ENCODE measurements at places on chromosomes 16 and 17.

GRCh38 chr16:66036184-66036583 is 330.3 kb upstream of the CDH5 start:
- peak; percentile 75 for DNase-seq

DNA sequence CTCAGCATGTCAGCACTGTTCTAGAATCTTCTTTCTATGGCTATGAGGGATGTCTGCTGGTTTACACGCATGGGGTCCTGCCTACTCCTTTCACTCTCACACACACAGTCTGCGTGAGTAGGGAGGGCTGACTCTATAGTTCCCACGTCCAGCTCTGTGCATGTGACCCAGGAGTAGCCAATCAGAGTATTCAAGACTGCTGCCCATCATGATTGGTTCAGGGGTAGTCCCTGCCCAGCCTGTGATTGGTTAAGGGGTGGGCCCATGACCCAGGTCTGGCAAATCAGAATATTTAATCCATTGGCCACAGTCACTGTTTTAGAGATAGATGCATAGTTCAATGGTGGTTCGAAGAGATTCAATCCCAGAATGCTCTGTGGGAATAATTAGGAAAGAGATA is 151.3 kb upstream of the IRX3 start:
- DNase-seq = no peak

GRCh38 chr17:82923366-82924113 is 83.7 kb upstream of the ZNF750 start:
- DNase-seq = no peak

DNA sequence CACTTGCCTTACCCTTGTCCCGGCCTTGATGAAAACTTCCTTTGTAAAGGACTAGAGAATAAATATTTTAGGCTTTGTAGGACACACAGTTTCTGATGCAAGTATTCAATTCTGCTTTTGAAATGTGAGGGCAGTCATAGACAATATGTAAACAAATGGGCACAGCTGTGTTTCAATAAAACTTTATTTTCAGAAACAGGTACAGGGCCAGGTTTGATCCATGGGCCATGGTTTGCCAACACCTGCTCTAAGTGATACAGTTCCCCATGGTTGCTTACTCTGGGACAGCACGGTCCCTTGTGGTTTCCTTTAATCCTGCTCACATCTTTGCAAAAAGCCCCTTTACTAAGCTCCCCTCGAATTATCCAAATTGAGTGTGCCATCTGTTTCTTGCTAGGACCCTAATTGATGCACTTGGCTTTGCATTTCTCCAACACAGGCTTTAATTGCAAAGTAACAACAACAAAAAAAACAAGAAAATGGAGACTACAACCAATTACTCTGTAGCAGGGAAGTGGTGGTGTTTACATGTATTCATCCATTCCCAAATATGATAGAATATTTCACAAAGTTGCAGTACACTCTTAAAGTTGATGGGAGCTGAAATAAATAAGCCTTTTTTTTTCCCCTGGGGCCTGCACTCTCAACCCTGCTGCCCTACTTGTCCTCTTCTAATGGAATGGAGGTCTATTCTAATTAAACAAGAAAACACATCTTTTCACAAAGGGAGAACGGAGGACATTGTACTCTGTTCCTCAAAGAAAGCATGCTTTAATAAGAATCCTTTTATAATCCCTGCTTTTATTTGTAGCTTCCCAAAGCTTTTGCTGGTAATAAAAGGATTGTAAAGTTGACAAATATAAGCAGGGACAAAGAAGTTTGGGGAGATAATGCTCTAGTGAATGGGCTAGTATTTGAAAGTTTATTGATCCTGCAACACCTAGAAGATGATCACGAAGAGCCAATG is 37.7 kb upstream of the TOX3 start:
- DNase-seq = no peak

- no peak for DNase-seq
Observed at GRCh38 chr17:75252039-75252816, 9.2 kb downstream of the GGA3 start.

GRCh38 chr17:43396491-43397060 is 2.2 kb upstream of the ARL4D start:
- DNase-seq = no peak

- peak; percentile 76 for DNase-seq
Observed at GRCh38 chr16:29816694-29817441, 916 bp downstream of the PAGR1 start.

DNA sequence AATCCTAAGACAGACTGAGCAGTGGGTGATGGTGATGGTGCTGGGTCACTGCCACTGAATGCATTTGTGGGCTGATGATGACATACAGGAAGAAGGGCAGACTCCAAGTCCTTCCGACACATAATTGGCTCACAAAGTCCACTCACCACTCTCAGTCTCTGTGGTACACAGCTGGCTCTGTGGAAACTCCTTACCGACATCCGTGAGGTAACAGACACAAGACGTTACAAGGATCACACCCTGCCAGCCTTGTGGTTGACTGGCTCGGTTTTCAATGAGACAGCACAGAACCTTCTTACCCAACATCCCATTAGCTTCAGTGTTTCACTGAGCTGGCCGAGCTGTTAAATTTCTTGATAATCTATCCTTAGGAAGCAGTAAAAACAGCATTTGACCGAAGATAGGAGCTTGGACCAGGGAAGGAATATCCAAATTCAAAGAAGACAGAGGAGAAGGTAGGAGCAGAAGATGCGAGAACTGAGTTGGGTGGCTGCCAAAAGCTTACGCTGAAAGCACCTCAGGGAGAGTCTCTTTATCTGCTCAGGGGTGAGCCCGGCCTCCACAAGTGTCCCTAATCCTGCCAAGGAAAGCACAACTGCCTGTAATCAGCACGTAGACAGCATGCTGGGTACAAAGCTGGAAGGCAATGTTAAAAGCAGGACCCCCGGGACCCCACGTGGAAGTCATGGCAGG is 5.5 kb upstream of the MXRA7 start:
- peak; percentile 97 for DNase-seq

GRCh38 chr17:7367083-7367482 is 12.1 kb downstream of the TMEM95 start:
- DNase-seq = no peak

DNA sequence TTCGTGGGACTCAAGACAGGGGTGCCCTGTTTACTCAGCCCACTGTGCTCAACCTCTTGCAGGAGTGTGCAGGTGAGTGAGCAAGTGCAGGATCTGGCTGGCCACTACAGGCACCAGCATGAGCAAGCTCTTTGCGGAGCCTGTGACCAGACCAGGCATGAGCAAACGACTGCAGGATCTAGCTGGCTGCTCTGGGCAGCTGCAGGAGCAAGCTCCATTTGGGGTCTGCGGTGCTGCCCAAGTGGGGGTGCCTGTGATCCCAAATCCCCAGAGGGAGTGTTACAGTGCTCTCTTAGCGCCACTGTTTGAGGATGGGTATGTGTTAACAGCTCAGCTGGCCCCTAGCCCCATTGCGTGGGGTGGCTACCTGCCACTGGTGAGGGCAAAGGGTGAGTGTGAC is 2.4 kb downstream of the USP6 start:
- DNase-seq = no peak

DNA sequence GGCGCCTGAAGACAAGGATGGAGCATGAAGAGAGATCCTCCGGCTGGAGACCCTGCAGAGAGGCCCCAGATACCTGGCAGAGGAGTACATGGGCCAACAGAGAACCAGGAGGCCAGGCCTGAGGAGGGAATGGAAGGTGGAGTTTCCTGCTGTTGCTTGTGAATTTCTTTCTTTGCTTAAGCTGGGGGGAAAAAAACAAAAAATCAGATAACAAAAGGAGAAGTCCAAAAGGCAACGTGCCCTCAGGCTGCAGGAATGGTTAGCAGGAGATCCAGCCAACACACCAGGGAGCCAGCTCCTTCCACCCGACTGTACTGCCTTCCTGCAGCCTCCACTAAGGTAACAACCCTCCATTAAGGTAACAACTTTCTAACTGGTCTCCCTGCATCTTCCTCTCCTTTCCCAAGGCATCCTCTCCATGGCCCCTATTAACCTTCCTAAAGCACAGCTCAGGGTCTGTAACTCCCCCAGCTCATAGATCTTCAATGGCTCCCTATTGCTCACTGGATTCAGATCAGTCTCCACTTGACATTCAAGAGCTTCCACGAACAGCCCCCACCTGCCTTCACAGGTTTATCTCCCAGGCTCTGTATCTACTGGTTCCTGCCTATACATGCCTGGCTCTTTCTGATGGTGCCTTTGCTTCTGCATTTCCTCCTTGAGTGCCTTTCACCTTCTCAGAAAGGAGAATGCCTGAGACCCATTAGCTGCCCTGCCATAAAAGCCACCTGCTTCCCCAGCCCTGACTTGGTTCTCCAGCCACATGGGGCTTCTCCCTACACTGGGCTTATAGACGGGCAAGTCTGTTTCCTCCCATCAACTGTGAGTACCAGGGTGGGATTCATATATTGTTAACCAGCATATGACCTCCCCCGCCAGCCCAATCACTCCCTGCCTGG is 725 bp upstream of the ARL5C start:
- peak; percentile 26 for DNase-seq

DNA sequence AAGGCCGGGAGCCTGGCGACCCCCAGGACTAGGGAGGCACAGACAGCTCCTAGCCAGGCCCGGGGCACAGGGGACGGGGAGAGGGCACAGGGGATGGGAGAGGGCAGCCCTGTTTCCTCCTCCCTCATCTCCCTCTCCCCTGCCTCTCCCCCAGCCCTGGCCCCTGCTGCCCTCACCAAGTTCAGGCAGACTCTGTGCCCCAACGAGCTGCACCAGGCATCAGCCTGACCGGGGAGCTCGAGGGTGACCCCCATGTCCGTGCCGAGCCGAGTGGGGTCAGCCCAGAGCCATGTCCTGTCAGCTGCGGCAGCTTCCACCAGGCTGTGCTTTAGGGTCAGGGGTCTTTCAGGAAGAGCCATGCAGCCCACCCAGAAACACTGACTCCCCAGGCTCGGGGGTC is 6.0 kb downstream of the CDH15 start:
- no peak for DNase-seq

DNA sequence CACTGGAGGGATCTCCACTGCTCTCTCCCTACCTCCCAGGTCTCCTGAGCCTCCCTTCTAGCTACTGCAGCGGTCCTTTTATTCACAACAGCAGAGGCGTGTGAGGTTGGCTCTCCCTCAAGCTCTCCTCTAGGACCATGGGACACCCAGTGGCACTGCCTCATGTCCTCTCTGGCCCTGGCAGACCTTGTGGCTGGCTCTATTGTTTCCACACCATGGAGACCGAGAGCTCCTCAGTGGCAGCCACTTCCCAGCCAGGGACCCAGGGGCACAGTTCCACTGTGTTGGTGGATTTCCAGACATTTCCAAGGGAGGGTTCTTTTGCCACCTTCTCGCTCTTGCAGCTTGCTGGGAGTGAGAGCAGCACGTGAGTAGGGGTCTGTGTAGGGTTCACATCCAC is 204.9 kb downstream of the AXIN2 start:
- no peak for DNase-seq

DNA sequence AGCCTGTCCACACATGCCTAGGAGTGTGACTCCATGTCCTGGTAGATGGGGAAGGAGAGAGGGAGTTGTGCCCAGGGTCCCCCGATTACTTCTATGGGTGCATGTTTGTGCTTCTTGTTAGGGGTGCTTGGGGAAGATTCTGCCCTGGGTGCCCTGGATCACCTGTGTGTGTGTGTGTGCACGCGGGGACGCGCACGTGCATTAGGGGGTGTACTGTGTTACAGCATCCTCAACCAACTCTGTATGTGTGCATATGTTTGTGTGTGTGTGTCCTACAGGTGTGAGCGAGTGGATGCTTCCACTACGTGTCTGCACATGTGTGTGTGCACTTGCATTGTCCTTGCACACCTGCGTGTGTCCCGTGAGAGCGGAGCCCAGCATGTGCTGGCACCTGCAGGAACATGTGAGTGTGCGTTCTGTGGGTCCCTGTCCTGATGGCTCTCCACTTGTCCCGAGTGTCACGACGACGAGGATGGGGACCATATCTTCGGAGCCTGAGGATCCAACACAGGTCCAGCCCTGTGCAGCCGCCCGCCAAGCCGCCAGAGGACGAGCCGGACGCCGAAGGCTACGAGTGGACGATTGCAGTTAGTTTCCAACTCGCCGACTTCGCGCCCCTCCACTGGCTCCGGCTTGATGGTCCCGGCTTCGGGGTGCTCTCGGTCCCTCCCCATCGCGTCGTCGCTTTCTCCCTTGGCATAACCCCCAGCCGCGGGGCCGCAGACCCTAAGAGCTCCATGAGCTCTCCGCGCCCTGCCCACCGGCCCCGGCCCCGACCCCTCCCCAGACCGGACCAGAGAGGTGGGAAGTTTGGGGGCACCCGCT is 6.0 kb upstream of the TBC1D3B start:
- no peak for DNase-seq

GRCh38 chr16:6481894-6482293 is 850.8 kb upstream of the RBFOX1 start:
- no peak for DNase-seq

All from M059J (cell line).